NCI-H2171 treated with DMSO at 0.1 percent for 48 hours (cell line): ENCODE measurements at places on chromosomes 12 and 14.

GRCh38 chr12:64699504-64700115, 59.6 kb downstream of the GNS start:
- no peak for DNase-seq

DNA sequence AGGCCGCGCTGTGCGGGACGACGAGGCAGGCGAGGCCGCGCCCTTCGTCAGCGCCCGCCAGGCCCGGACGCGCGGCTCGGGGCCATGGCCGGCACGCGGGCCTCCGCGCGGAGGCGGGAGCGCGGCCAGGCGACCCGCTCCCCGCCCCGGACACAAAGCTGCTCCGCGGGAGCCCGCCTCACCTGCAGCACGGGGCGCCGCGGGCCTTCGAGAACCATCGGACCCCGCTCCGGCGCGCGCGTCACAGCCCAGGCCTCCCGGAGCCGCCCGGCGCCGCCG, 342 bp downstream of the DICER1 start:
- DNase-seq, result no peak

DNA sequence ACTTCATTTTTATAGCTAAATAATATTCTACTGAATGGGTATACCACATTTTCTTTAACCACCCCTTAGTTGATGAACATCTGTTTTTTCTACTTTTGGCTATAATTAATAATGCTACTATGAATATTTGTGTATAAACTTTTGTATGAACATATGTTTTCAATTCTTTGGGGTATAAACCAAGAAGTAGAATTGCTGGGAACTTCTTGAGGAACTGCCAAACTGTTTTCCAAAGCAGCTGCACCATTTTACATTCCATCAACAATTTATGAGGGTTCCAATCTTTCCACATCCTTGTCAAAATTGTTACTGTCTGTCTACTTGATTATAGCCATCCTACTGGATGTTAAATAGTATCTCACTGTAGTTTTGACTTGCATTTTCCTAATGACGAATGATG, 221.8 kb downstream of the PRKD1 start:
- no peak for DNase-seq

- DNase-seq, result no peak
Observed at GRCh38 chr14:83289896-83290295, 1756.2 kb upstream of the SEL1L start.

- DNase-seq, result no peak
Observed at GRCh38 chr12:108853981-108854446, 3.4 kb downstream of the SSH1 start.

DNA sequence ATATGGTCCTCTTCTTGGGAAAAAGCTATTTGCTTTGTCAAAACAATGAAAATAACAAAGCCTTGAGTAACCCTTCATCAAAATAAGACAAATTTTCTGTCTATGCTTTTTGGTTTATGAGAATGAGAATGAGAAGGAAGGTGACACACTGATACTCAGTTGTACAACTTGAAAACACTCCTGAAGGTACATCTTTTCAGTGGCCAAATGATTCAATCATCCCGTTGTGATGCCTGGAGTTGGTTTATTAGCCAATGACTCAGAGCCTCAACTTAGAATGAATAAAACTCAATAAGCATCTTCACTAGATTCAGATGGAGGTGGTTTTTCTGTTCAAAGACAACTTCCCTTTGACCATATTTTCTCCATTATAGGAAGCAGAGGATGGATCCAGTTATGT, 7.8 kb upstream of the CALM1 start:
- DNase-seq, result no peak

DNA sequence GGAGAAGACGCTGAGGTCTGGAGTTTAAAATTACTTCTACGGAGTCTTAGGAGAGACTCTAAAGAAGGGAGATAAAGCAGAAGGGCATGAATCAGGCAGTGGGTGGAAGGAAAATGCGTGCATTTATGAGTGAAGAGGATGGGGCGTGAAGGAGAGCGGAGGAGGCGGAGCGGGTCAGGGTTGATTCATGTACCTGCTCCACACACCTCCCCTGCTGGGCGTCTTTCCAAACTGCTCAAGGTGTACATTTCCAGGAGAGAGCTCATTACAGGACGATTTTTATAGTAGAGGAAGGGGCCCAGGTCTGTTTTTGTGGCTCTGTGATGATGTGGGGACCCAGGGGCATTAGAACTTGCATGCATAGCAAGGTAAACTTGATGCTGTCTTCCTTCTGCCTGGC, 65.0 kb upstream of the ASPG start:
- peak; percentile 4 for DNase-seq

DNA sequence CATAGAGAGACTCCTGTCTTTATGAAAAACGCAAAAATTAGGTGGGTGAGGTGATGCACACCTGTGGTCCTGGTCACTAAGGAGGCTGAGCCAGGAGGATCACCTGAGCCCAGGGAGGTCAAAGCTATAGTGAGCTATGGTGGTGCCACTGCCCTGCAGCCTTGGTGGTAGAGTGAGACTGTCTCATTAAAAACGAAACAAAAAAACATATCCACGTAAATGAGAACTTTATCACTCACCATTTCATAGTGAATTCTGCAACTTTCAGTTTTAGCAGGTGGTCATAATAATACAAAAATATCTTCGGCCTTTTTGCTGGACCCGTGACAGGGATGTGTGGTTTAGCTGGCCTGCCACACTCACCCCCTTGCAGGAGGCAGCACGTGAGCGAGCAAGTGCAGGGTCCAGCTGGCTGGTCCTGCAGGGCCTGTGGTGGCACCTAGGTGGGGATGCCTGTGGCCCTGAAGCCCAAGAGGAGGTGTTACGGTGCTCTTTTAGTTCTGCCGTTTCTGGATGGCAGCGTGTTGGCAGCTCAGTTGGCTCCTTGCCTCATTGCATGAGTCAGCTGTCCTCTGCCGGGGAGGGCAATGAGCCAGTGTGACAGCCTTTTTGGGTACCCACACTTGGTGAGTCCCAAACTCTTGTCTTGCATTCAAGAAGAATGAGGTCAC, 1330.7 kb upstream of the TMEM132C start:
- no peak for DNase-seq

DNA sequence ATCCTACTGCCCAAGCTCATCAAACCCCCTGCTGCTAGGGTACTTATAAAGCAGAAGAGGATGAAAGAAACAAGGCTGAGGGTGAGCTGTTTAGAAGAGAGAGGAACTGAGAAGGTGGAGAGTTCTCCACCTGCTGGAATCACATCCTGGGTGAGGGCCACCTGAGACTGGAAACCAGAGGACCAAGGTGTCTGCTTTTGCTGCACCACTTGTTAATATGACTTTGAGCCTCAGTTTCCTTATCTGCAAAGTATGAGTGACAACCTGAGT, 203.2 kb upstream of the SSTR1 start:
- DNase-seq, result no peak

DNA sequence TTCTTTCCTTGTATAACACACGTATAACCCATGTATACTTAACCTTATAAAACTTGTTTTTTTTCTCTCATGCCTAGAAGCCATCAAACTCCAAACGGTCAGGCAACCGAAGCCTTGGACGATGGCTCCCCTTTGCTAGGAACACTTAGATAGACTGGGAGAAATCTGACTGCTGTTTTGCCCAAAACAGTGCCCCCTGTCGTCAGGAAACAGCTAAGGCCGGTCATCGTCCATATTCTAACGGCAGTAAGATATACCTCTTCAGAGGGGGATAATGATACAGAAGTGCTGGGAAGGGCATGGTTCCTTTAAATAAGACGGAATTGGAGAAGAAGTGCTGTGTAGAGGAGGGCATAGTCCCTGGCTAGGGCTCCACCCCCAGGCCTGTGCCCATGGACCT, 130.5 kb downstream of the SLC41A2 start:
- no peak for DNase-seq

- no peak for DNase-seq
Observed at GRCh38 chr12:51048661-51049251, 629 bp downstream of the LETMD1 start.

DNA sequence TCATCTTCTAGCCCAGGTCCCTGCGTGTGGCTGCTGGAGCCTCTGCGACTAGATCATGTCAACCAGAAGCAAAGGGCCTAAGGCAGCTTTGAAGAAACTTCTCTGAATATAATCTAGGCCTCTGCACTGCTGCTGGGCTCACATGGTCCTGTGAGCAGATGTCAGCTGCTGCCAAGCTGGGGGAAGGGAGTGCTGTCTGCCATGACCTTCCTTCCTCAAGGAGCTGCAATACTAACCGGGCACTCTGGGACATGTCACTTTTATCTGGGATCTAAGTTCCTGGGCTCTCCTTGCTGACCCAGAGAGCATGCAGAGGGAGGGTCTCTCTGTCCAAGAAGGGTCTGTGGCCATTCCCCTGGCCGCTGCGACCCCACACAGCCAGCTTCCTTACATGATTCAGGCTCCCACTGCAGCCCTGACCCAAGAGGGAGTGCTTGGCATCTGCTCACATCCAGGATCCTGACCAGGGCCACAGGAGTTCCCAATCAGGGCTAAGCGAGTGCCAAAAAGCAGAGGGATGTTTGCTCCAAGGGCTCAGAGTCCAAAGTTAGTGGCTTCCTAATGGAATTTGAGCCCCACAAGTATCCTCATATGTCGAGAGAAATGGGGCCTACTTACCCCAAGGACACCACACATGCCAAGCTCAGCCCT, 74.0 kb downstream of the PLEKHG3 start:
- no peak for DNase-seq

DNA sequence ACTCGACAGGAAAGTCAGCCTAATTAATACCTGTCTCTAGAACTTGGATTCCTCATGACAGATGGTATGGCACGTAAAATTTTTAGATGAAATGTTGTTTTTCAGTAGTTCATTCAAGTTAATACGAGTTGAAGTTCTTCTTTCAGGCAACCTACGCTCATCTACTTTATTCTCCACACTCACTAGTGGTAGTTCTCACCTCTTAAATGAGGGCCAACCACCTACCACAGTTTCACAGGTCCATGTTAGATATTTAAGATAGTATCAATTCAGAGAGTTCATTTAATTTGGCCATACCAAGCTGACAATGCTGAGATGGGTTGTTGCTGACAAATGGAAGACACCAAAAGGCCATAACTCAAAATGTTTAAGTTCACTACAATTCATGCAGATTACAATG, 50.6 kb downstream of the NIN start:
- no peak for DNase-seq

- no peak for DNase-seq
Observed at GRCh38 chr12:1529228-1529861, 65.0 kb downstream of the FBXL14 start.

DNA sequence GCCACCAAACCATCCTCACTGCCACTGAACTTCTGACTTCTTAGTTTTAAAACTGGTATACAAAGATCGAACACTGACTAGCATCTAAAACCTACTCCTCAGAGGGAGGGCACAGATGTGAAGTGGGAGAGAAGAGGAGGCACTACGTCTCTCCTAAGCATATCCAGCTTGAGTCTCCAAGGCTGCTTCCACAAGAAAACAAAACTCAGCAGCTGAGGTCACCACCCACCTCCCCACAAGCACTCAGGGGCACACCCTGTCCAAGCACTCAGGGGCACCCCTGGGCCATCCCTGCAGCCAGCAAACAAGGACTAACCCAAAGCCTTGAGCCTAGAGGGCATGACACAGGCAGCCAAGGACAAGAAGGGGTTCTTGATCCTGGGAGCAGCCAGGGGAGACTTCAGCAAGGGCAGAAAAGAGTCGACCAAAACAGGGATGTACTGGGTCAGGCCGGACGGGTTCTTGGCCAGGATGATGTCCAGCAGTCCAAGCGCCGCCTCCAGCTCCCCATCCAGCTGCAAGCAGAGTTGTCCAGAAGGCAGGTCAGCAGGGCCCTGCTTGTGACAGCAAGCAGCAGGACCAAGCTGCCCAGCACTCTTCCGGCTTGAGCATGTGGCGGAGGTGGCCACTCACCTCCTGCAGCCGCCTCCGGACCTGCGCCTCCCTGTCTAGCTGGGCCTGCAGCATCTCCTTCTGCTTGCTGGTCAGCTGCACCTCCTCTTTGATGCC, 34.8 kb downstream of the GCN1 start:
- no peak for DNase-seq

DNA sequence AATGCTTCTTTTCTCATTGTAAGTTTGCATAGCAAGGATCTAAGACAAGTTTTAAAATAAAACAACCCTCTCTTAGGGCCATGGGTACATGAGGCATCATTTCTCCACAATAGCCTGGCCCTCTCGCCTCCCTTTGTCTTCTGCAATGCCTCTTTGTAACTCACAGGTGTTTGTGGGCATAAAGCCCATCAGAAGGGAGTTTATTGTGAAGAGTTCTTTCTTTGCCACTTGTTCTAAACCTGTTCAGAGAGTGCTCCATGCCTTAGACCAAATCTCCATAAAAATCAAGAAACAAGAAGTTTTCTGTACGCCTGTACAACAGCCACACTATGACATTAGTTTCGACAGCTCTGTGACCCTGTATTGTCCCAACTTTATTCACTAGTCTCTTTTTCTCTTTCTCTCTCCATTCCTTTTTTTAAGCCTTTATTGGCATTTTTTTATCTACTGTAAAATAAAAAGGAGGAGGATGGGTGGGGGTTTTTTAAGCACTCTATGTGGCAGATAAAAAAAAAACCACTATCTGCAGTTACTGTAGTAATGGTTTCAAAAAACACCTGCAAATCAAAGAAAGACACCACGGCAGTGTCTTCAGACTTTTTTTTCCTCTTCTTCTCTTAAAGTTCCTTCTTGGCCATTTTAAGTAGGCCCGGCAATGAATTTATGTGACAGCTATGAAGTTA, 1.6 kb downstream of the C12orf42 start:
- no peak for DNase-seq

- DNase-seq, result no peak
Observed at GRCh38 chr12:16499611-16500010, 106.4 kb downstream of the LMO3 start.

GRCh38 chr12:131253376-131254026, 299.8 kb downstream of the ADGRD1 start:
- no peak for DNase-seq

GRCh38 chr12:71589478-71589881, 74.2 kb downstream of the ZFC3H1 start:
- DNase-seq, result no peak

DNA sequence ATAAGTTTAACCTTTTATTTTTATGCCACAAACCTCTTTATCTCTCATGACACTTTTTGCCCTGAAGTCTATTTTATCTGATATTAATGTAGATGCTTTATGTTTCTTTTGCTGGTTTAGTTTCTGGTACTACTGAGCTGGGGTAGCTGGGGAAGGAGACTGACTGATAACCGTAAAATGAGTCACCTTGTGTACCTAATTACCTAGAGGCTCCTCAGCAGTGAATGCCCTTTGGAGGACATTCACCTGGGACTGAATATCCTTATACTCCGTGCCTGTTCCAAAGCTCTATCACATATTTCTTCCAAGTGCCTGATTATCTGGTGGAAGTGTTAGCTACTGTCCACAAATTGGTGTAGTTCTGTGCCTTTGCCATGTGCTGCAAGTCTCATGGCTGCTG, 13.9 kb downstream of the ATL1 start:
- DNase-seq, result peak; percentile 49
